ENCODE measurements at places on chromosomes 3 and 15.

GRCh38 chr3:105877336-105877910 lies 8.6 kb upstream of the CBLB start:
- DNase-seq: no peak

DNA sequence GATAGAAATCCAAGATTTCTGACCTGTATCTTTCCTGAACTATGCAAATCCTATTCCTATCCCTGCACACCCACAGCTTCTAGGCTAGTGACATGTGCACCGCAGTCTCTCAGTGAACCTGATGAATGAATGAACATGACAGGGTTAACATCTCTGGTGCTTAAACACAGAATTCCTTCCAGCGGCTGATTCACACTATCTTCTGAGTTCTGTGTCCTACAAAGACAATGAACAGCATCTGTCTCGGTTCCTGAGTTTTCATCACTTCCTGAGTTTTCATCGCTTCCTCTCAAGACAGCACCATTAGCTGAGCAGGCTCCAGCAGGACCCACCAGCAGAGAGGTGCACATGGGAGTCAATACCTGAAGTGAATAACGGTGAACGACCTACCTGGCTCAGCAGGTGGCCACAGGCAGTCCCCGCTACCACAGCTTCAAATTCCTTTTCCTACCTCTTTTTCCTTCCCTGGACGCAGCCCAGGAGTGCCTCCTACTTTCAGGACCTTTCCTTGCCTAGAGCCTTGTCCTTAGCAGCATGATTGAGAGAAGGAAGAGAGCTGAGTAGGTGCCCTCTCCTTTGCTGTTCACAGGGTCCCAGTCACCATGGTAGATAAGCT lies 113.5 kb downstream of the IGF2BP2 start:
- no peak for DNase-seq

- no peak for DNase-seq
Observed at GRCh38 chr3:76638006-76638405, 401.9 kb upstream of the ROBO2 start.

DNA sequence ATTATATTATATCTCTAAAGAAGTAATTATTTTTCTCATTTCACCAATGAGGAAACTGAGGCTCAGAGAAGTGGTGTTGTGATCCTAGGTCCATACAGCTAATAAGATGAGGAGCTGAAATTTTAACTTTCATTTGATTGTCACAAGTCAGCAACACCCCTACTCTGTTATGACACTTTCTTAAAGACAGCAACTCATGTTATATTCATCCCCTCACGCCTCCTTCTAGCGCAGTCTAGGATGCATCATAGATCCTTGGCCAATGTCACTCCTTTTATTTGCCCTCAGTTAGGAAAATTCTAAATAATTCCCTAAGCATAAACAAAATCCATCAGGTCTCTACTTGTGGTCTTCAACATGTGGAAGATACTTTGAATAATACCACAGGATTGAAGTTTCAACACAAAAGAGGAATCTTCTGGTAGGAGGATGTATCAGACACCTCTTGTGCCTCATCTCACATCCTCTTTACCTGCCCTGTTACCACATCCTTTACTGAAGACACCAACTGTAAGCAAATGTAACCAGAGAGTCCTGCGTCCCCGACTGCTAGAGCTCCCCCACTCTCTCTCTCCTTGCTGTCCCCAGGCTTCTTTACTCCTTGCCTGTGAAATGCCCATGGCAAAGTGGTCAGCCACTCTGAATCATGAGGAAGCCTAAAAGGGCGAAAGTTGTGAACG lies 53.7 kb downstream of the TRIM42 start:
- DNase-seq: no peak

DNA sequence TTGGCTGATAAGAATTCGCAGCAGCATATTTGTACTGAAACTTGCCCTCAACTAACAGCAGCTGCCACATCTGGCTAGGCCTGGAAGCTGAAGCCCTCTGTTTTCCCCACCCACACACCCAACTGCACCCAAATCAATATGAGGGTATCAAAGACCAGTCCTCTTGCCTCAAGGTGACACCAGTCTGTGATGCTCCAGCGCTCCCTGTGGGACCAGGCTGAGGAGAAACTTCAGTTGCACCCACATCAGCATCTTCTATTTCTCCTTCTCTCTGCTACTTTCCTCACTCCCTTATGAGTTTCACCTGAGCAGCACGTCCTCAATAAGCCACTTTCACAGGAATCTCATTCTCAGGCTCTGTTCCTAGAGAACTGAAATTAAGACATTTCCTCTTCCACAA lies 18.7 kb upstream of the GRAMD1C start:
- no peak for DNase-seq

DNA sequence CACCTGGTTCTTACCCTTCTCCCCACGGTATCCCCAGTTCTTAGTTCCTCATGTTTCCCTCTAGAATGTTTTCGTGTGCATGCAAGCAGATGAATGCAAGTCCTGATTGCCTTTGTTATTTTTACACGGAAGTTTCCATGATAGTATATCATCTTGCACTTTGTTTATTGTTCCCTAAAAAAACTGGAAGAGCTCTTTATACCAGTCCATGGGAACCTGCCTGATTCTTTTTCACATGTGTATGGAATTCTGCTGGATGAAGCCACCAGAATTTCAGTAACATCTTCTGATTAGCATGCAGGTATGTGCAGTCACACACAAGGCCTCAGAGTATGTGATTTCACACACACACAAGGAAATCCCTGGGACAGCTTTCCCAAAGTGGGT lies 16.0 kb upstream of the LRRK1 start:
- no peak for DNase-seq

DNA sequence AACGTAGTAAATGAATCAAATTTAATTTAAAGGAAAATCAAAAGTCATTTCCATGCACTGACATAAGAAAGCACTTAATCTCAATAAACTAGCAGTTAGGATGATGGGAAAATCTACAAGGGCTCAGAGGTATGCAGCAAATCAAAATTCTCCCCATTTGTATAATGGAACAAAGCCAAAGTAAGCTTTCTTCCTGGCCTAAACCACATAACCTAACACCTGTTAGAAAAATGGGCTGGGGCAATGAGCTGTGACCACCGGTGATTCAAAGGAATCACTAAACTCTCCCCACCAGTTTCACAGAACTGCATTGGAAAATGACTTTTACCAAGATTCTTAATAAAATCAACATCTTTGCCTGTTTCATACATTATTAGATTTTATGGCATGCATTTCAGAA lies 1024.3 kb downstream of the FHIT start:
- DNase-seq: no peak

- DNase-seq: no peak
Observed at GRCh38 chr3:134317106-134317947, 56.9 kb downstream of the AMOTL2 start.

- no peak for DNase-seq
Observed at GRCh38 chr3:107562969-107563529, 40.3 kb downstream of the BBX start.

- DNase-seq: no peak
Observed at GRCh38 chr3:178246004-178246403, 290.2 kb upstream of the KCNMB2 start.

DNA sequence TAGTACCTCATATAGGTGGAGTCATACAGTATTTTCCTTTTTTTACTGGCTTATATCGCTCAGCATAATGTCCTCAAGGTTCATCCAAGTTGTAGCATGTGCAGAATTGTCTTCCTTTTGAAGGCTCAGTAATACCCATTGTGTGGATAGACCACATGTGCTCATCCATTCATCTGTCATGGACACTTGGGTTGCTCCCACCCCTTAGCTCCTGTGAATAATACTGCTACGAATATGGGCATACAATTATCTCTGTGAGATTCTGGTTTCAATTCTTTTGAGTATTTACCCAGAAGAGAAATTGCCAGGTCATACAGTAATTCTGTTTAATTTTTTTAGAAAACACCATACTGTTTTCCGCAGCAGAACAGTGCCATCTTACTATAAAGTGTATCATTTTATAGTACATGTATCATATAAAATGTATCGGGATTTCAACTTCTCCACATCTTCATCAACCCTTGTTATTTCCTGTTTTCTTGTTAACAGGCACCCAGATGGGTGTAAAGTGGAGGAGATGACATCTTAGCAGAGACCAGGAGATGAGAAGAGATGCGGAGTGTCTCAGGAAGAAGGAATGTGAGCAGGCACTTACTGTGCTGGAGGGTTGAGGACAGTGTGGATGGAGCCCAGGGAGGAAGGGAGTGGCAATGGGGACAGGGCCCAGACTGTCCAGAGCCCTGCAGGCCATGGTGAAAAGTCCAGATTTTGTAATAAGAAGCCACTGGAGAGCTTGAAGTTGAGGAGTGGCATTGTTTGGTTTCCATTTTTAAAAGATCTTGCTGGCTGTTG lies 27.0 kb upstream of the PRR23E start:
- DNase-seq: no peak

Data from activated CD4-positive, alpha-beta T cell treated with anti-CD3 and anti-CD28 coated beads for 1 hour (primary cell).